ENCODE measurements at places on chromosomes 2 and 18. TPM values are rescaled to one million over a fixed set of nuclear protein-coding genes. Genes with fewer than 3 reads are reported as not detected.

Gene PARD3B
- 0.46 TPM for total RNA-seq

Gene PSD4
- total RNA-seq, result 274 TPM

Gene HAAO
- 0.86 TPM for total RNA-seq

Gene SLC39A6
- 23.9 TPM for total RNA-seq

Gene MAPK4
- total RNA-seq, result not detected

Gene TFCP2L1
- 0.05 TPM for total RNA-seq

Gene ZNF521
- total RNA-seq, result not detected

Gene CKAP2L
- total RNA-seq, result 46.7 TPM

Gene ERFE
- total RNA-seq, result 0.39 TPM

Gene KLHL41
- total RNA-seq, result not detected

Gene LHCGR
- not detected for total RNA-seq

GRCh38 chr2:178204977-178205376 is 10.7 kb downstream of the OSBPL6 start:
- DNase-seq, result no peak

GRCh38 chr2:118921646-118922045 is 20.3 kb upstream of the MARCO start:
- no peak for DNase-seq

GRCh38 chr2:127175041-127175721 is 44.9 kb downstream of the CYP27C1 start:
- DNase-seq, result no peak

DNA sequence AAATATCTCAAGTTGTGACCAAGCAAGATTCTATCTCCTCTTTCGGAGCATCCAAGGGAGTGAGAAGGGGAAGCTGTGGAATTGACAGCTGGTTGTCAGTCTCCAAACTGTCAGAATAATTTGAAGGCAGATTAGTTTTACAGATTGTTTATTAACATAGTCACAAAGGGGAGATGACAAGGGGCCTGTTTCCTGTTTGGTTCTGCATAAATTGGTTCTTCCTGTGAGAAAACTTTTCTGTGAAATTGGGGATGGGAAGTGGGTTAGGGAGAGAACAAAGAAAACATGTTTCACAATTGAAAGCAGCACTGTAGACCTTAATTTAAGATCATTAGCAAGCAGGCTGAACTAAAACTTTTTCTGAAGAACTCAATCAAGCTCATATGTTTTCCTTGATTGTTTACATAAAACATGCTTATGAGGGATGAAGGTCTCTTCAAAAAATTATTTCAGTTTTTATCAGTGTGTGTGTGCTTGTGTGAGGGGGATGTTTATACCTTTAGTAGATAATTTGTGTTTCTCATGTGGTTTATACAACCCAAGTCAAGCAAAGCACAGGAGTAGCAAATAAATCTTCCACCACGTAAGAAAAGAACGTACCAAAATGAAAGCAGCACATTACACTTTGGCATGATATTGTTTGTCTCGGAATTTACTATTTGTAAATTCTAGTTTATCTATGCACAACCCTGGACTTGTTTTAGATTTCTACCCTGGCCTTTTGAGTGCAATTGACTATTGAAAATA is 604.9 kb upstream of the CDH2 start:
- no peak for DNase-seq

DNA sequence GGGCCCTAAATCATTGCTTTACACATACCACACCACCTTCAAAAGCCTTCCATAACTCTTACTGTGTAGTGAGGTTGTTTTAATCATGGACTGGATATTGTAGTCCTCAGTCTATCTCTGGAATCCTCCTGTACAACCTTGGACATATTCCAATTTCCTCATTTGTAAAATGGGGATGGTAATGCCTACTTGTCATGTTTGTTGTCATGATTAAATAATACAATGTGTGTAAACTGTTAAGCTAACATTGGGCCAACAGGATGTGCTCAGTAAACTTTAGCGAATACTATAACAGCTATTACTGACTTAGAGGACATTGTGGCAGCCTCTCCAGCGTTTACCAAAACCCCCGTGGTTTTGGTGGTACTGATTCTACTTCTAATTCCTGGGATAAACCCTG is 74.7 kb upstream of the PTPRM start:
- DNase-seq, result no peak

GRCh38 chr2:96517079-96517478 is 11.9 kb upstream of the NEURL3 start:
- DNase-seq, result no peak

GRCh38 chr2:32291746-32292145 is 14.0 kb downstream of the YIPF4 start:
- DNase-seq, result no peak

DNA sequence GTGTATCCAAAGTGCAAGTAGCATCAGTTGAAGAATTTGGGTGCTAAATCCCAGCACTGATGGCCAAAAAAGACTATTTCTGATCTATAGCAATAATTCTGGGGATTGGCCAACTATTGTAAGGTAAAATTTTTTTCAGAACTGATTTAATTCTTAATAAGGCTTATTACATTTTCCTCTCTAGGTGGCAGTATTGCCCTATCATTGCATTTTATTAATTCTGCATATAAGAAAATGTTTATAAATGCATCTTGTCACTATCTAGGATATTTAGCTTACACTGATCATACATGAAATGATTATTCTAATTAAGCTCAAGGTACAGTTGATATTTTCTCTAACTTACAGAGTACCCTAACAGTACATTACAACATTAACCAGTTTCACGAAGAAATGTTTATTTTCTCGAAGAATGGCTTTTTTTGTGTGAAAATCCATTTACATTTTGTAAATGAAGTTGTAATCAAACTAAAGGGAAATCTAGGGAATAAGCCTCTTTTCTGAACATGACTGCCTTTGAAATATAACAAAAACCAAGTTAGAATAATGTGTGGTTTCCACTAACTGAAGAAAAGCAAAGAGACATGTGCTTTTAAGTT is 11.0 kb downstream of the TTN start:
- DNase-seq, result no peak

DNA sequence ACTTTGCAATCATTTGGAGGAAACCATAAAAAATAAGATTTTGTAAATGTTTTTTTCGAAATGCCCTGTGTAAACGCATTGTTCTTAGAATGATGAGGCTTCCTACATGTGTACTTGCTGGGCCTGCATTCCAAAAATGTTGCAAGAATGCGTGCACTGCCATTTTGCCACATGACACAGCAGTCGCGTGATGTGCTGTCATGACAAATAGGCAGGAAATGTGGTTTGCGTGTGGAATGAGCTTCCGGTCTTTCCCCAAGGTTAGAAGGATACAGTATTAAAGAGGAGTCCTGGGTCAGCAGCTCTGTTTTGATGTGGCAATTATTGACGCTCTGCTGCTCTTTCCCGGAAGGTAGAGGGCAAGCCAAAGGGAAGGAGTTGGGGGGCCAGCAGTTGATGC is 18.1 kb upstream of the SERPINB2 start:
- DNase-seq, result no peak

Measured in activated CD4-positive, alpha-beta T cell treated with anti-CD3 and anti-CD28 coated beads for 36 hours (primary cell).